NCI-H446 (cell line): ENCODE measurements at places on chromosomes 2 and 18.

GRCh38 chr2:220887271-220887870 lies 684.7 kb downstream of the EPHA4 start:
- no peak for DNase-seq

DNA sequence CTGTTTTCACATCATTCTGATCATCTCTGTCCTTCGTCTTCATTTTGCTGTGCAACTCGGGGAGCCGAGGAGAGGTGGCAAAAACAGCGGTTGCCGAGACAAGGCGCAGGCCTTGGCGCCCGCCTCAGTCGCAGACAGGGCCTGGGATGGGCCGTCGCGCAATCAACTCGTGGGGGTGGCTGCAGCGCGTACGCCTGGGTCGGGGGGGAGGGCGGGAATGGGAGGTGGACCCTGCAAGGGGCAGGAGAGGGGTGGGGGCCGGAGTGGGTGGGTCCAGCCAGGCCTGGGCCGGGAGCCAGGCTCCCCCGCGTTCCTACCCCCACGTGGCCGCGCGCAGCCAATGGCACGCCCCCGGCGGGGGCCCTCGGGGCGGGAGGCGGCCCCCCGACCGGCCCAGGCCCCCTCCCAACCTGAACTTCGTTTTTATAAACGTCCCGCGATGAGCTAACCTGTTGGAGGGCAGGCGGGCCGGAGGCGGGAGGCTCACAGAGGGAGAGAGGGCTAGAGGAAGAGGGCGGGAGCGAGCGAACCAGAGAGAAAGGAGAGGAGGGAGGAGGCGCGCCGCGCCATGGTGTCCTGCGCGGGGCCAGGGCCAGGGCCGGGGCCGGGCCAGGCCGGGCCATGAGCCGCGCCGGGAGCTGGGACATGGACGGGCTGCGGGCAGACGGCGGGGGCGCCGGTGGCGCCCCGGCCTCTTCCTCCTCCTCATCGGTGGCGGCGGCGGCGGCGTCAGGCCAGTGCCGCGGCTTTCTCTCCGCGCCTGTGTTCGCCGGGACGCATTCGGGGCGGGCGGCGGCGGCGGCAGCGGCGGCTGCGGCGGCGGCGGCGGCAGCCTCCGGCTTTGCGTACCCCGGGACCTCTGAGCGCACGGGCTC lies at the start of gene HOXD13:
TSS of gene HOXD13 (plus strand) at position 452 of the 875 bp plus-strand sequence. CDS start at position 622, 170 bp downstream.
- no peak for DNase-seq

GRCh38 chr18:70151614-70152013 lies 53.9 kb downstream of the RTTN start:
- DNase-seq = no peak

DNA sequence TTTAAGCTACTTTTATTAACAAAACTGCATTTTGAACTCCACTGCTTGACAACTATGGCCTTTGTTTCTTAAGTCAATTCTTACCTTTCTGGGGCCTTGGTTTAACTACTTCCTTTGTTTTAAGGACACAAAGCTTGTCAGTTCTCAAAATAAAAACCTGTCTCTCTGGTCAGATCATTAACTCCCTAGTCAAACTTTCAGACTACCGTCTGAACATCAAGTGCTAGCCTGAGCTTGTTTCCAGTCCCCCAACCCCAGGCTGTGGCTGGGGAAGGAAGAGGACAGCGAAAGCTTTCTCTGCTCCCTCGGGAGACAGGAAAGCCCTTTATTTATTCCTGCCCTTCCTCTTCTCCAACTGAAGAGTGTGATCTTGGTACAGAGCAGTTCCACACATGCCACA lies 1.7 kb downstream of the SH3YL1 start:
- no peak for DNase-seq

DNA sequence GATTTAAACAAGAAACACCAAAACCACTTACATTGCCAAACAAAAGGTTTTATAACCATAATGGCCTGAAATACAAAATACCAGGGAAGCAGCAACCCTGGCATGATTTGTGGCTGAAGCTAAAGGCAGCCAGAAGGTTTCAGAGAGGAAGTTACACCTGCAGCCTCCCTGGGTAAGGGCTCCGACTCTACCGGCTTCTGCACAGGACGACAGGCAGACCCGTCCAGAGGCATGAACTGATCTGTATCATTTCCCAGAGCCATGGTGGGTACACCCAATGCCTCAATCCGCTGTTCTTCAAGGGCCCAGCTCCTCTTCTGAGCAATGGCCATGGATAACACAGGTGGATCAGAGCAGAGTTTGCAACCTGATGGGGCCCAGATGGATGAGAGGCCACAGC lies 71.6 kb downstream of the PXDN start:
- DNase-seq = no peak

DNA sequence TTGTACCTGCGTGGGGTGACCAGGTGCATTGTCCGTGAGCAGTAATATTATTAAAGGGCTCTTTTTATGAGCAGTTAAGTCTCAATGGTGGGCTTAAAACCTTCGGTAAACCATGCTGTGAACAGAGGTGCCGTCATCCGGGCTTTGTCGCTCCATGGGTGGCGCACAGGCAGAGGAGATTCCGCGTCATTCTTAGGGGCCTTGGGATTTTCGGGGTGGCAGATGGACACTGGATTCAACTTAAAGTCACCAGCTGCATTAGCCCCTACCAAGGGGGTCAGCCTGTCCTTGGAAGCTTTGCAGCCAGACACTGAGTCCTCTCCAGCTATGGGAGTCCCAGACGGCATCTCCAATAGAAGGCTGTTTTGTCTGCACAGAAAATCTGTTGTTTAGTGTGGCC lies 107.7 kb downstream of the NFATC1 start:
- no peak for DNase-seq

- DNase-seq = no peak
Measured at GRCh38 chr2:23464905-23465537, 80.0 kb downstream of the KLHL29 start.

DNA sequence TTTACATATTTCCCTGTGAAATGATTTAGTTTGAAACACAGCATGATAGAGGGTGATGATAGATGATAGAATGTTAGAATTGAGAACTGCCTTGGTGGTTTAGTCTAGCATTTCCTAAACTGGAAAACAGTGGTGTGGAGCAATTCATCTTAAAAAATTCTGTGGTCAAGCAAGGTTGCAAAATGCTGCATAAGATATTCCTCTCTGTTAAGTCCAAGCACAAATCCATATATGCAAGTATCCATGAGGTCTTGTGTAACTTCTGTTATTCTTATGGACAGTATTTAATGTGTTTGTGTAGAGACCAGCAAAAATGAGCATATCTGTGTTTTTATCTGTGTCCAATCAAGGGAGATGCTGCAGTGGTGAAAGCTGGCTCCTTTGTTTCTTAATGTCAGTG lies 30.0 kb downstream of the CPS1 start:
- no peak for DNase-seq
